ENCODE measurements at places on chromosomes 6 and 20. TPM values are rescaled to one million over a fixed set of nuclear protein-coding genes. Genes with fewer than 3 reads are reported as not detected.

- H3K36me3 ChIP-seq = peaks cover 2% of the 10 kb centered on the region
- DNase-seq = peak; percentile 40
- H3K27me3 ChIP-seq = peaks cover 3% of the 10 kb centered on the region
- peak overlapping the region; percentile 43 for H3K27ac ChIP-seq
These were observed 334.9 kb upstream of the JARID2 start for GRCh38 chr6:14910692-14911547.

DNA sequence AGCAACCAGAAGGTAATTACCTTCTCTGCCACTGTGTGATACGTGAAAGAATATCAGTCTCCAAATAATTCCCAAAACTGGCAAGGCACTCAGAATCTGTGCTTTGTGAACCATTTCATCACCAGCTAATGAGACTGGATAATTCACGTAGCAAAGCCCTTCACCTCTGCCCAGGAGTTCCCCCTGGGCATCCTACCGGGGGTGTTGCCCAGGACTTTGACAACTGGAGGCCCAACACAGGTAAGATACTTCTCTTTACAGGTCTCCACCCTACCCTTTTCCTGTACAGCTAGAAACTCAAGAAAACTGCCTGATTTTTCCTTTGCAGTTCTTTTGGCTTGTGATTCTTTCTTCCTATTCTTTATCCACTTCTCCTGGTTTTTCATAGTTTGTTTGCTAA is 2.7 kb upstream of the CD24 start:
- H3K4me3 ChIP-seq = no peak overlapping the region
- peaks cover 56% of the 10 kb centered on the region for H3K27me3 ChIP-seq
- H3K4me1 ChIP-seq = peaks cover 12% of the 10 kb centered on the region
- H3K27ac ChIP-seq = no peak overlapping the region
- no peak for DNase-seq
- no peaks in the 10 kb centered on the region for H3K36me3 ChIP-seq

- no peaks in the 10 kb centered on the region for H3K36me3 ChIP-seq
- no peak overlapping the region for H3K4me3 ChIP-seq
- peaks cover 6% of the 10 kb centered on the region for H3K4me1 ChIP-seq
- H3K27ac ChIP-seq = no peak overlapping the region
These were observed 186.5 kb downstream of the MAFB start for GRCh38 chr20:40502576-40502975.

DNA sequence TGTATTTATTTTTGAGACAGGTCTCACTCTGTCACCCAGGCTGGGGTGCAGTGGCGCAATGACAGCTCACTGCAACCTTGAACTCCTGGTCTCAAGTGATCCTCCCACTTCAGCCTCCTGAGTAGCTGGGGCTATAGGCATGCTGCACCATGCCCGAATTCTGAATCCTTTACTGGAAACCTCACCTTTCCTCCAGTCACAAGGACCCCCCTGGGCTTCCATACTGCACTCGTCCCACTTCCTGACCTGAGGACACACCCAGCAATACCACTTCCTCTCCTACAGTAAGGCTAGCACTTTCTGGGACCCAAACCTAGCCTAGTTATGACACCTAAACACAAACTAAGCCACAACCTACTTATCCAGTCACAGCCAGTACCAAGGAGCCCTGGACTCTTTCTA is 68.2 kb downstream of the FAM217A start:
- peak overlapping the region; percentile 11 for H3K4me3 ChIP-seq
- peaks cover 45% of the 10 kb centered on the region for H3K36me3 ChIP-seq
- H3K27me3 ChIP-seq = no peaks in the 10 kb centered on the region
- DNase-seq = peak; percentile 61
- peaks cover 63% of the 10 kb centered on the region for H3K4me1 ChIP-seq
- peak overlapping the region; percentile 68 for H3K27ac ChIP-seq

- H3K4me3 ChIP-seq = no peak overlapping the region
- peaks cover 4% of the 10 kb centered on the region for H3K4me1 ChIP-seq
- H3K36me3 ChIP-seq = no peaks in the 10 kb centered on the region
- no peak for DNase-seq
- H3K27me3 ChIP-seq = peaks cover 15% of the 10 kb centered on the region
These were observed 138.9 kb upstream of the NUP153 start for GRCh38 chr6:17845598-17845997.

DNA sequence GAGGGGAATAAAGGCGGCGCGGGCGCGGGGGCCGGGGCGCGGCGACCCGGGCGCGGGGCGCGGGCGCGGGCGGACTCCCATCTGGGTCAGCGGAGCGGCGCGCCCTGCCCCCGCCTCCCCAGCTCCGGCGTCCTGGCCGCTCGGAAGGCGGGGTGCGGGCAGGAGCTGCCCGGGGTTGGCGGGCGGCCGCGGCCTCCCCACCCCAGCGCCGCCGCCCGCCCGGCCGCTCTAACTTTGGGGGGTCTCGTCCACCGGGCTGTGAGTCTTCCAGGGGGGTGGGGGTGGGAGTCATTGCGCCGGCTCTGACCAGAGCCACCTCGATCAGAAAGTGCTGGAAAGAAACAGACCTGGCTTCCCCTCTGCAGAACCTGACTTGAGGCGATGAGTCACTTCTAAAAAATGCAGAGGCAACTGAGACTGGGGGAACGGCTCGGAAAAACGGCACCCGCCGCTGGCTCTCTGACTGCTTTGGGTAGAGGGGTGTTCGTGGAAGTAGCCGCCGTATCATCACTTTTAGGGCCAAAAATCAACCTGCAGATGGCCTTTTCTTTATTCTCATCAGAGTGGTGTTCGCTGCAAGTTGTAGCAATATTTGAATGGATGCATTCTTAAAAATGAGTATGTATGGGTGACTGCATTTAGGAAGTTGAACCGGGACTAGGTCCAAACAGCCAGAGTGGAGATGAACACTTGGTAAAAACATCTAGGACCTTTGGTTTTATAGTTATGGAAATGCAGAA is 667 bp downstream of the CAP2 start:
- H3K27ac ChIP-seq = no peak overlapping the region
- H3K36me3 ChIP-seq = no peaks in the 10 kb centered on the region
- peaks cover 37% of the 10 kb centered on the region for H3K27me3 ChIP-seq
- peaks cover 3% of the 10 kb centered on the region for H3K4me1 ChIP-seq
- H3K4me3 ChIP-seq = peak overlapping the region; percentile 30

GRCh38 chr6:107666084-107666980 is 157.8 kb downstream of the SCML4 start:
- H3K4me1 ChIP-seq = peaks cover 26% of the 10 kb centered on the region
- no peak overlapping the region for H3K4me3 ChIP-seq
- H3K27ac ChIP-seq = no peak overlapping the region
- H3K36me3 ChIP-seq = no peaks in the 10 kb centered on the region

- no peaks in the 10 kb centered on the region for H3K36me3 ChIP-seq
- H3K27ac ChIP-seq = no peak overlapping the region
- H3K27me3 ChIP-seq = peaks cover 20% of the 10 kb centered on the region
- no peaks in the 10 kb centered on the region for H3K4me1 ChIP-seq
These were observed 103.4 kb upstream of the SLC22A23 start for GRCh38 chr6:3560211-3560610.

DNA sequence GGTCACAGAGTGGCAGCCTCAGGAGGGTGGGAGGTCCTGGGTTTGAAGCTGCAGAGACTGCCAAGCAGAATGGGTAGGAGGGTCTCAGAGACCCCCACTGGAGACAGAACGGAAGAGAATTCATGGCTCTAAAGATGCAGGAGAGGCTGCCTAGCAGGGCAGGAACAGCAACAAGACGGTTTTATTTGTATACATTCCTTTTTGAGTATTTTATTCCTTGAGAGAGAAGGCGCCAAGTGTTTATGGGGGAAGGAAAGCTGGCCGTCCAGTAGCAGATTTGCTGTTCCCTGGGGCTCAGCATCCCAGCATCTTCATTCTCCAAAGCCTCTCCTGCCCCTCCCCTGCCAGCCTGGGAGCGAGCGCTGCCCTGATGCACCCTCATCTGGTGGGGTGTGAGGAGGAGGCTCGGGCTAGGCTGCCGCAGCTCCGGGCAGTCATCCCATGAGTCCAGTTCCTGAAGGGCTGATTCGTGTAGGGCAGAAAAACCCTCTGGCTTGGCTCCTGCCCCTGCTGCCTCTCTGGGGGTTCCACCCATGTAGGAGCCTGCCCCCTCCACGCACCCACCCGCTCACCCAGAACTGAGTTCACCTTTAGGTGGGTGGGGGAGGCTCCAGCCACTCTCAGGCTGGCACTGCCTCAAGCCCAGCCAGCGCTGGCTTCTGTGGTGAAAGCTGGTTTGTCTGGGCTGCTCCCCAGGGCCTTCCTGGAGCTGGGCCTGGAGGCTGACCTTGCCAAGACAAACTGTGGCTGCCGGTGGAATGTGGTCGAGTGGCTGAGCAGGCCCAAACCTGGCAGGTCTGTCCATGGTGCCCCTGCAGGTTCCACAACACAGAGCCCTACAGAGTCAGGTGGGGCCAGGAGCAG is 32.4 kb downstream of the CPXM1 start:
- no peak overlapping the region for H3K4me3 ChIP-seq
- no peaks in the 10 kb centered on the region for H3K36me3 ChIP-seq
- no peak overlapping the region for H3K27ac ChIP-seq
- H3K4me1 ChIP-seq = peaks cover 7% of the 10 kb centered on the region

IFT52 gene
- 15.0 TPM for total RNA-seq

RWDD2A gene
- total RNA-seq = 2.3 TPM

COL9A1 gene
- total RNA-seq = not detected

DNA sequence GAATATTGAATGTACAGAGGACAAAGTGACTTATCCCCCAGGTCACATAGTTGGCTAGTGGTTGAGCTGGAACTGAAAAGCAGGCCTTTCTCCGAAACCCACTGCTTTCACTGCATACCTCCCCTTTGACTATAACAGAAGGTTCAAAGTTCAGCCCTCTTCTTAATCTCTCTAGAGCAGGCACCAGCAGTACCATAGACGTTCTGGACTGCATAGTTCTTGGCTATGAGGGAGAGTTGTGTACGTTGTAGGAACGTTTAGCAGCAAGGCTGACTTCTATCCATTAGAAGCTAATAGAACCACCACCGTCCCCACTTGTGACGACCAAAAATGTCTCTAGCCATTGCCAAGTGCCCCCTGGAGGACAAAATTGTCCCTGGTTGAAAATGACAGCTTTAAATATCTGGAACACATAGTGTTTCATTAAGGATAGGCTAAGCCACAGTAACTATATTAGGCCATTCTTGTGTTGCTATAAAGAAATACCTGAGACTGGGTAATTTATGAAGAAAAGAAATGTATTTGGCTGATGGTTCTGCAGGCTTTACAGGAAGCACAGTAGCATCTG is 123.8 kb upstream of the MTHFD1L start:
- H3K4me1 ChIP-seq = no peaks in the 10 kb centered on the region
- DNase-seq = no peak
- H3K4me3 ChIP-seq = no peak overlapping the region
- no peaks in the 10 kb centered on the region for H3K36me3 ChIP-seq
- peaks cover 10% of the 10 kb centered on the region for H3K27me3 ChIP-seq
- H3K27ac ChIP-seq = no peak overlapping the region

DNA sequence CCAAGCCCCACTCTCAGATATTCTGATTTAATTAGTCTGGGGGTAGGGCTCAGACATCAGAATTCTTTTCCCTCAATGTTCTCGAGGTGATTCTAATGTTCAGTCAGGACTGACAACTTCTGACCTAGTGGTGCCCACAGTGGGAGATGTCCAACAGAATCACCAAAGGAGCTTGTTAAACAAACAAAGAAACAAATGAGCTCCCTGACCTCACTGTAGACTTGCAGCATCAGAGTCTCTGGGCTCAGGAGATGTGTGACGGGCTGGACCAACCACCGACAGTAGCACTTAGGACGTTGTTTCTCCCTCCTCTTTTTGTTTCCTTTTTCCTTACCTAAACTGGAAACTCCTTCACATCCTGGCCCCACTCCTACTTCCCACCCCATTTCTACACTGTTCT is 49.3 kb downstream of the CLIC5 start:
- no peaks in the 10 kb centered on the region for H3K27me3 ChIP-seq
- H3K36me3 ChIP-seq = no peaks in the 10 kb centered on the region
- no peak overlapping the region for H3K27ac ChIP-seq
- H3K4me1 ChIP-seq = peaks cover 1% of the 10 kb centered on the region

HCRTR2 gene
- total RNA-seq = not detected

- no peaks in the 10 kb centered on the region for H3K27me3 ChIP-seq
- no peak overlapping the region for H3K27ac ChIP-seq
- no peak overlapping the region for H3K4me3 ChIP-seq
- H3K4me1 ChIP-seq = peaks cover 6% of the 10 kb centered on the region
- H3K36me3 ChIP-seq = peaks cover 26% of the 10 kb centered on the region
These were observed 38.7 kb downstream of the CDKAL1 start for GRCh38 chr6:20572940-20573339.

COL12A1 gene
- total RNA-seq = not detected

- H3K4me1 ChIP-seq = no peaks in the 10 kb centered on the region
- H3K4me3 ChIP-seq = no peak overlapping the region
- H3K27ac ChIP-seq = no peak overlapping the region
- peaks cover 27% of the 10 kb centered on the region for H3K27me3 ChIP-seq
- H3K36me3 ChIP-seq = no peaks in the 10 kb centered on the region
- no peak for DNase-seq
These were observed 96.9 kb downstream of the JPH2 start for GRCh38 chr20:44089987-44090674.

- DNase-seq = no peak
- H3K4me3 ChIP-seq = no peak overlapping the region
- H3K27me3 ChIP-seq = no peaks in the 10 kb centered on the region
- H3K4me1 ChIP-seq = peaks cover 75% of the 10 kb centered on the region
These were observed 157.4 kb upstream of the TNFAIP3 start for GRCh38 chr6:137709424-137710236.

SPATA25 gene
- 0.30 TPM for total RNA-seq

ESR1 gene
- total RNA-seq = 1.2 TPM

- H3K36me3 ChIP-seq = no peaks in the 10 kb centered on the region
- no peak overlapping the region for H3K4me3 ChIP-seq
- no peak overlapping the region for H3K27ac ChIP-seq
- H3K27me3 ChIP-seq = no peaks in the 10 kb centered on the region
- H3K4me1 ChIP-seq = no peaks in the 10 kb centered on the region
These were observed 213.2 kb upstream of the FLRT3 start for GRCh38 chr20:14550655-14551054.

- H3K27ac ChIP-seq = no peak overlapping the region
- H3K4me3 ChIP-seq = no peak overlapping the region
- no peaks in the 10 kb centered on the region for H3K27me3 ChIP-seq
- peaks cover 66% of the 10 kb centered on the region for H3K36me3 ChIP-seq
- peaks cover 9% of the 10 kb centered on the region for H3K4me1 ChIP-seq
These were observed 18.6 kb downstream of the CCDC167 start for GRCh38 chr6:37480951-37481534.

DNA sequence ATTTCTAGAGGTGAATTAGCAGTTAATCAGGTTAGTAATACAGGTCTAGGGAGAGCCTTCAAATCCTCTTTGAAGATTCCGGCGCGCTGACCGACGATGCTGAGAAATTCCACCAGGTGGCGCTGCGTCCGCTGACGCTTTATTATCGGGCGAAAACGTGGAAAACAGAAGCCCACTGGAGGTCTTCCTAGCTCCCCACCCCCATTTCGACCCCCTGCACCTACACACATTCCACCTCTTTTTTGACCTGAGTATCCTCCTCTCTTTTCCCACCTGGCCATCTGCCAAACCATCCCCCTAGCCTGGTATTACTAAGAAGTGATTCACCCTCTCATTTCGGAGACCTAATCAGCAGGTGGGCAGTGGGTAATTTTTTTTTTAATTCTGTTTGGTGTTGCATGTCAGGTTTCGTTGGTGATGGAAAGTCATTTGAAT is 65.4 kb upstream of the RIN2 start:
- no peak overlapping the region for H3K27ac ChIP-seq
- H3K36me3 ChIP-seq = no peaks in the 10 kb centered on the region
- H3K4me1 ChIP-seq = no peaks in the 10 kb centered on the region
- no peak overlapping the region for H3K4me3 ChIP-seq
- DNase-seq = peak; percentile 41
- H3K27me3 ChIP-seq = peaks cover 14% of the 10 kb centered on the region

All from activated CD4-positive, alpha-beta memory T cell treated with anti-CD3 and anti-CD28 coated beads, Interleukin-2, amount 10 ng/mL, durations not matched to agents 7 days and 5 days (primary cell).